ENCODE measurements at places on chromosomes 16 and 17. TPM values are rescaled to one million over a fixed set of nuclear protein-coding genes. Genes with fewer than 3 reads are reported as not detected.

LGALS9 gene
- 8.9 TPM for total RNA-seq

ERAL1 gene
- 59.3 TPM for total RNA-seq

IKZF3 gene
- 2.7 TPM for total RNA-seq

PRR35 gene
- total RNA-seq, result not detected

TP53TG3 gene
- total RNA-seq, result not detected

GRCh38 chr16:81837312-81837751, 58.2 kb downstream of the PLCG2 start:
- H3K4me1 ChIP-seq, result no peaks in the 10 kb centered on the region
- H3K27ac ChIP-seq, result no peak overlapping the region
- no peak for DNase-seq
- H3K27me3 ChIP-seq, result no peaks in the 10 kb centered on the region

GRCh38 chr17:74491626-74492025, 25.2 kb downstream of the CD300A start:
- no peaks in the 10 kb centered on the region for H3K36me3 ChIP-seq
- DNase-seq, result no peak
- H3K27me3 ChIP-seq, result no peaks in the 10 kb centered on the region

All from thyroid gland (tissue), 4 donors.